ENCODE measurements at places on chromosomes 12 and 14. TPM values are rescaled to one million over a fixed set of nuclear protein-coding genes. Genes with fewer than 3 reads are reported as not detected.

DNA sequence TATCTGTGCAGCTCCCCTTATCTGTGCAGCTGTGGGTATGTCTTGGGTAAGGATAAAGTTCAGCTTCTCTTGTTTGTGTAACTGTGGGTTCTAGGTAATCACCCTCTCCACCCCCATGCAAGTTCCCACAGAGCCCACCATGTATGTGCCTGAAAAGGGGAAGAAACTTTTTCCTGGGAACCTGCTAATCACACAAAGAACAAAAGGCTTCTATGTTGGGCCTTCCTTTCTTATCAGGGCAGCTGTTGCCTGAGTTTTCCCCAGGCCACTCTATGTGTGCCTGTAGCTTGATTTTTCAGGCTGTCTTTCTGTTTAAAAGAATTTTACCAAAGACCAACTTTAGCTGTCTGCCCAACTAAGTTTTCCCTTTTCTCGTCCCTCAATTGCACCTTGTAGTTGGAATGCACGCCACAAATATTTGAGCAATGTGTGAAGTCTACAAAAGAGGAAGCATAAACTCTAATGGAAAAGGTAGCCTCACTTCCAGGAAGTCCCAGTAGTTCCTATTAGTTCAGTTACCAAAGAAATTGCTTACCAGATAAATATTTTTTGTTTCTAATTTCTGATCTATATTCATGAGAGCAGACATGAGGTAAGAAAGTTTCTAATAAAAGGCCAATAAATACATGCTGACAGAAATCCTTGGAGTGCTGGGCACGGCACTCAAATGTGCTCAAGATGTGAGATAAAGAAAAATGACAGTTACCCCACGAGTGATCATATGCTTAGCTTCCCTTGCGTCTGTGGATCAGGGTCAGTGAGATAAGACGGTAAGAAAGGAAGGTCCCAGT, 2.7 kb upstream of the GALC start:
- no peak for DNase-seq

DNA sequence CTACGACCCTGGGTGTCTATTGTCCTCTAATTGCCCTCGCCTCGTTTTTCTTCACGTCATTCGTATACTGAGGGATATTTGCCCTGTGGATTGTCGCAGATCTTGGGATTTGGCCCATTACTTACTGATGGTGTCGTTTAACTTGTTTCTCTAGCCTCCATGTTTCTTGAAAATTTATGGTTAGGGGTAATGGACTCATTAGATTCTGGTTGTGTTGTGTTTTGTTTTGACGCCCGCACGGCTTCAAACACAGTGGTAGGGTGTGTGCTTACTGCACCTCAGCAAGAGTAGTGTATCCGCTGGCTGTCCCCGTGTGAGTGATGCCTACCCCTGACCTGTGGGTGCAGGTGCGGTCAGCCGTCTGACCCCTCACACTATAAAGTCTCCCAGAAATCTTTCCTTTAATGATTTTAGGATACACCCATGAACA, 874 bp upstream of the RNU6-8 start:
- DNase-seq = no peak

GRCh38 chr12:59937148-59937547, 341.3 kb downstream of the SLC16A7 start:
- DNase-seq = no peak

Gene KRT3
- total RNA-seq = not detected

DNA sequence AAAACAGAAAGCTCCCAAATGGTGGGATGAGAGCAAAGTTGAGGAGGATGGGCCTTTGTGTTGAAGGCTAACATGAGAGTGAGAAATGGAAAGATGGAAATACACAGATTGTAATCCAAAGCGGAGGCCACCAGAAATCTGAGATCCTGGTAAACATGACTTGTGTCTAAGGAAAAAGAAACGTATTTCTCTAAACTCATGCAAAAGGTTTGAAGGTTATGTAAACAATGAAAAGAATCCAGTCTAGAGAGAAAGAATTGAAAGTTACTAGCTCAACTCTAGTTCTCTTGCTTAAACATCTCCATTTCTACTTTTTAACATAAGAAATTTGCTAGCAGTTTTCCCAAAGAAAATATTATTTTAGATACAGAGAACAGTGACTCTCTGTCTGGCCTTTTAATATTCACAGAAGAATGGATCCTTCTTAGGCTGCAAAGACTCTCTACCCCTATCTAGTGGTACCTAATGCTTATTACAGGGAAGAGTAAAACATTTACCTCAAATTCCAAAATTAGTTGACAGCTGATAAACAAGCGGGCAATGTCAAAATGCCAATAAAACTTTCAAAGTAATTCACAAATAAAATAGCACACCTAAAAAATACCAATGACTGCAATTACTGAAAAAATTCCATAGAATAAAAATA, 75.8 kb upstream of the SOX5 start:
- no peak for DNase-seq

DNA sequence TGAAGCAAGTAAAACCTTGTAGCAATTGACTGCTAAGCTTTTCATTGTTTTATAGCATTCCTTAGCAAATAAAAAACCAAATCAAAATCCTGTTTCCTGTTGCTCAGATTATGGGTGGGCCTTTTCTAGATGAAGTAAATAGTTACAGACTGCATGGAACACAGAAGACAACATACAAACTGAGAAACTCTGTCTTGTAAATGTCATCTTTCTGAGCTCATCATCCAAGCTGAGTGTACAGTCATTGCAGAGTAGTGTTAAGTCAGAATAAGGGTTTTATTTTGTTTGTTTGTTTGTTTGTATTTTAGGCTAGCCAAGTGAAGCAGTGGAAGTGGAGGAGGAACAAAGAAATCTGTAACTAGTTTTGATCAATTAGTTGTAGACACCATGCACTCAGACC, 24.4 kb upstream of the BTG1 start:
- DNase-seq = no peak

Data from occipital lobe (tissue), 3 donors.